ENCODE measurements at places on chromosomes 5 and 9. TPM values are rescaled to one million over a fixed set of nuclear protein-coding genes. Genes with fewer than 3 reads are reported as not detected.

Gene FAM78A
- 29.1 TPM for total RNA-seq

DNA sequence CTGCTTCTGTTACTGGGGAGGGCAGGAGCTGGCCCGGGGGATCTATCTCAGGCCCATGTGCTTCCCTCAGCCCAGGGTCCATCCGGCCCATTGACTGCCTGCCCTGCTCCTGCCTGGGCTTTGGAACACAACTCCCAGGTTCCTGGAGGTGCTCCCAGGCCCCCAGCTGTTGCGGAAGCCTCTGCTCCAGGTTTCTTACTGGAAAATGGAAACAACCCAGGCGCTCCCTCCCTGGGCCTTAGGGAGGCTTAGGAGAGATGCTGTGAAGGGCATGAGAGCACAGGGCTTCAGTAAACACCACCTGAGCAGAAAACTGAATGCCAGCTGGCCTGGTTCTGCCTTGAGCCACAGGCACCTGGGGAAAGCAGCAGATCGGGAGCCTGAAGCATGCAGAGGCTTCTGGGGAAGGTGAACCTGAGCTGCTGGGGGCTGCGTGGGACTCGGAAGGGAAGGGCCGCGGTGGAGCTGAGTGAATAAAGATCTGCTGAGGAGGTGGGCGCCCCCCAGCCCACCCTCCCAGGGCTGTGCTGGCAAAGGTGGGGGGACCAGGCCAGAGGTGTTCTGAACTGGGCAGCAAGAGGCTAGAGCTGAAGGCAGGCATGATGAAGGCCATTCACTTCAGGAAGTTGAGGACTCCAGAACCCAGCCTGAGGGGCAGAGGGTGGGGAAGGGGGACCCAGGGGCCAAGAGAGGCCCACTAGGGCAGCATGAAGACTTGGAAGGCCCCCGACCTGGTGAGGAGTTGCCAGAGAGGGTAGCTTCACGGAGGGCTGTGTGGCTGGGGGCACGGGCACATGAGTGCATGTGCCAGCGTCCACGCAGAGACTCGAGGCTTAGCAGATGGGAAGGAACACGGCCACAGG is 64.8 kb downstream of the SHB start:
- ATAC-seq = no peak

GRCh38 chr5:145947581-145947980 is 11.2 kb downstream of the SH3RF2 start:
- ATAC-seq = no peak

DNA sequence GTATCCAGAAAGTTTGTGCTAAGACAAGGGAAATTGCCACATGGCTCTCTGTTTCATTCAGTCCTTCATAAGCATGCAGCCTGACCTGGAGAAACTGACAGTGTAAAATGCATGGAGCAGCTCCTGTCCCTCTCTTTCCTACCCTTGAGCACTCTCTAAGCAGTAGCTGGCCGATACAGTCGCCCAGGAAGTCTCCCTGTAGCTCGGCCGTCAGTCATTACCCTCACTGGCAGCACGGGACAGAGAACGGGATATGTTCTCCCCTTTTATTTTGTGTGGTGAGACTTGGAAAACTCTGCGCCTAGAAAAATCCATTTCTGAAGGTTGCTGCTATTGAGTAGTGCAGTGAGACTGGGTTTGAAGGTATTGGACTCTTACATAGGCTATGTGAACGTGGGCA is 56.8 kb upstream of the KCNMB1 start:
- ATAC-seq = no peak

DNA sequence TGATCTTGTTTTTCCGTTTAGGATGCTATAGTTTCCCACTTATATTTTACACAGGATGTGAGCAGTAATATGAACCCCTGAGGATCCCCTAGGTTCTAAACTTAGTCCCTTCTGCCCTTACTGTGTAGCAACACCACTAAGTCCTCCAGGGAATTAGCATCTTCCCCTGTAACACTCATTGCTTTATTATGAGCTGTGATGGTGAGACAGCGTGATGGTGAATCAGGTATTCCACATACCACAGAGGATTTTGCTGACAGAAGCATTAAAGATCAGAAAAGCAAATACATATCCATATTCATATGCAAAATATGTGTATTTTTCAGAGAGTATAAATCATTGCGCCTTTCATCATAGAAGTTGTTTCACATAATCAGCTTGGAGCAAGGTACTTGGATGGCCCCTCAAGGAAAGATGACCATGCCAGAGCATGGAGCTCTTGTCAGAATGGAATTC is 317.0 kb downstream of the ICE1 start:
- ATAC-seq = no peak

- ATAC-seq = no peak
These were observed 81.0 kb upstream of the PALM2AKAP2 start for GRCh38 chr9:109699019-109699418.

DNA sequence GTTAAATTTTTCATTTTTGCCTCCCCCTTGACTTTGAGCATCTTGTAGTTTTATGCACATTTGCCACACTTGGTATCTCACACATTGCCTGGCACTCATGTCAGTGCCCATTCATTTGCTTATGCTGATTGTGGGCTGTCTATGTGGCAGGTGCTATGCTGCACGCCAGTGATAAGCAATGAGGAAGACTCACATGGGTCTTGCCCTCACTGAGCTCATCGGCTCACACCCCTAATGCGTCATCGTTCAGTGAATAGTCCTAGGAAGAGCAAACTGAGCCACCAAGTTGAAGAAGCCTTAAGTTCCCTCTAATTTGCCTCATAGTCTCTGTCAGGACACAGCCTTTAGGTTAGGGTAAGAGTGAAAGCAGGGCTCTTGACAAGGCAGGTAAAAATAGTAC is 209.4 kb upstream of the IL12B start:
- no peak for ATAC-seq

DNA sequence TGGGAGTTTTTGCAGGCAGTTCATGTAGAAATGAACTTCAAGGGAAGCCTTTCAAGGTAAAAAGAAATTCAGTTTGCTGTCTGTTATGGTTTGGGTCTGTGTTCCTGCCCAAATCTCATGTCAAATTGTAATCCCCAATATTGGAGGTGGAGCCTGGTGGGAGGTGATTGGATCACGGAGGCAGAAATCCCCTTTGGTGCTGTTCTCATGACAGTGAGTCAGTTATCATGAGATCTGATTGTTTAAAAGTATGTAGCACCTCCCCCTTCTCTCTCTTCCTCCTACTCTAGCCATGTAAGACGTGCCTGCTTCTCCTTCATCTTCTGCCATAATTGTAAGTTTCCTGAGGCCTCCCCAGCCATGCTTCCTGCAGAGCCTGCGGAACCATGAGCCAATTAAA is 341.4 kb downstream of the ARHGEF28 start:
- no peak for ATAC-seq

DNA sequence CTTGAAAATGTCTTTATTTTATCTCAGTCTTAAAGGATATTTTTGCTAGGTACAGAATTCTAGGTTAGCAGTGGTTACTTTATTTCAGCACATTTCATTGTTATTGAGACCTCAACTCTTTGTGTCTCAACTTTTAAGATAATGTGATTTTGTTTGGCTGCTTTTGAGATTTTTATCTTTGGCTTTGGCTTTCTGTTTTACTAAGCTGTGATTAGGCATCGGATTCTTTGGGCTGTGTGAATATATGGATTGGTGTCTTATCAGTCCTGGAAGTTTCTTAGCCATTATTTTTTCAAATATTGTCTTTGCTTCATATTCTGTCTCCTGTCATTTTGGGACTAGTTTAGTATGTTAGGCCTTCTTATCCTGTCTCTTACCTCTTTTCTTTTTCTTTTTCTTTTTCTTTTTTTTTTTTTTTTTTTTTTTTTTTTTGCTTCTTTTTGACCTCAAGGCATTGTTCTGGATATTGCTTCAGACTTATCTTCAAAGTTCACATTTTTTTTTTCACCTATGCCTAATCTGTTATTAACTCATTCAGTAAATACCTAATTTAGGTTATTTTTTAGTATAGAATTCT is 20.1 kb upstream of the APC start:
- no peak for ATAC-seq

Gene CORO2A
- total RNA-seq = 9.9 TPM

DNA sequence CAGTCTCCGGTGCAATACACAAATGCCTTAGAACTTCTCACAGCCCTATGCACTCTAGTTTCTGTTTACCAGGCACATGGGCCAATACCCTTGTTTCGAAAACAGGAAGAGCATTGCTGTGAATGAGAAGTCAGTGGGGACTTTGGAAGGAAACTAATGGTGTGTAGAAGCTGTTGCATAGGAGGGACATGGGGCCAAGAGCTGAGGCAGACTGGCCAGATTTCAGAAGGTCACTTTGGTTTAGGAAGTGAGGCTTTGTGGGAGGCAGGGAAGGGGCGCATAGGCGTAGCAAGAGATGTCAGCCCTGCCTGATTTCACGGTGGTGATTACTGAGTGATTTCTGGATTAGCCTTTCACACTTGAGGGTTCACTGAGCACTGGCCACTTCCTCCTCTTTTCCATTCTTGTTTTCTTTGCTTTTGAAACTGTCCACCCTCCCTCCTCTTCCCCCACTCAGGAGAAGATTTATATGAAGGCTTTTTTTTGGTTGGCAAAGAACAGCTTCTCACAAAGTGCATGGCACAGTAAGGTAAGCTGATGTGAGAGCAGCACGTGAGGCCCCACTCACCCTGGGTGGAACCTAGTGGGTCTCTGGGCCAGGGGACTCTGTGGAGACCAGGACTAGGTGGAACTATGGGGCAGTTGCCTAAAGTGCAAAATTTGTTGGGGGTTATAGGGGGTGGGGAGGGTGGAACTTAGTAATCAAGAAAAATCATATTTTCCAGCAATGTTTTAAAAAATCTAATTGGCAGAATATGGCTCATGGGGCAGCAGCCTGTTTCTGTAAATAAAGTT is 6.1 kb upstream of the TMEM252 start:
- no peak for ATAC-seq

GRCh38 chr5:30849931-30850710 is 343.4 kb upstream of the CDH6 start:
- no peak for ATAC-seq

- no peak for ATAC-seq
These were observed 154.3 kb upstream of the TBC1D2 start for GRCh38 chr9:98409719-98410118.

Gene FUT7
- total RNA-seq = 12.1 TPM

DNA sequence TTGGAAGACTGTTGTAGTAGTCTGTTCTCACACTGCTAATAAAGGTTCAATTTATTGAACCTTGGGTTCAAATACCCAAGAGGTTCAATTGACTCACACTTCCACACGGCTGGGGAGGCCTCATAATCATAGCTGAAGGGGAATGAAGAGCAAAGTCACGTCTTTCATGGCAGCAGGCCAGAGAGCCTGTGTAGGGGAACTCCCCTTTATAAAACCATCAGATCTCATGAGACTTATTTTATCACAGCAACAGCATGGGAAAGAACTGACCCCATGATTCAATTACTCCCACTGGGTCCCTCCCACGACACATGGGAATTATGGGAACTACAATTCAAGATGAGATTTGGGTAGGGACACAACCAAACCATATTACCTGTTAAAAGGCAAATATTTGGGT is 268.2 kb downstream of the TMEM167A start:
- ATAC-seq = peak; percentile 60

DNA sequence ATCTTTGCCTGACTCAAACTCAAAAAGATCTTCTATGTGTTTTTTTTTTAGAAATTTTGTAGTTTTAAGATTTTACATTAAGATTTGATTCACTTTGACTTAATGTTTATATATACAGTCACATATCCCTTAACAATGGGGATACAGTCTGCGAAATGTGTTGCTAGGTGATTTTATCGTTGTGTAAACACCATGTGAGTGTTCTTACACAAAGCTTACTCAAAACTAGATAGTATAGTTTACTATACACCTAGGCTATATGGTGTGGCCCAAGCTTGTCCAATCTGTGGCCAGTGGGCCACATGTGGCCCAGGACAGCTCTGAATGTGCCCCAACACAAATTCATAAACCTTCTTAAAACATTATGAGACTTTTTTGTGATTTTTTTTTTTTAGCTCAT is 131.9 kb downstream of the CWC27 start:
- no peak for ATAC-seq

DNA sequence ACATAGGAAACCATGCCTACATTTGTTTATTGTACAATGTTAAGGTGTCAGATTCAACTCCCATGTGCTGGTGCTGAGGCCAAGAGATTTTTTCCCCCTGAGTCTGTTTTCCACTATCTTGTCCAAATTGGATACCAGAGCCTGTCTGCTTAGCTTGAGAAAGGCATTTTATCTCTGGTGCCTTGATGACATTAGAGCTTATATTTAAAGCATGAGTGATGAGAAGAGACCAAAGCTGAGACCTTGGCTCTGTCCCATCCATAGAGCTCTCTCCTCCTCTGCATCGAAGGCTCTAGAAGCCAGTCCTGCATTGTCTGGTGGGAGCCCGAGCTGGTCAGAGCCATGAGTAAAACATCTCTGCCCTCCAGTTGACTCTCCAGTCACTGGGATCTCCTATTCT is 10.4 kb upstream of the PPP2CA start:
- ATAC-seq = no peak

Gene VAV2
- 7.3 TPM for total RNA-seq

Gene GABRA6
- total RNA-seq = not detected

DNA sequence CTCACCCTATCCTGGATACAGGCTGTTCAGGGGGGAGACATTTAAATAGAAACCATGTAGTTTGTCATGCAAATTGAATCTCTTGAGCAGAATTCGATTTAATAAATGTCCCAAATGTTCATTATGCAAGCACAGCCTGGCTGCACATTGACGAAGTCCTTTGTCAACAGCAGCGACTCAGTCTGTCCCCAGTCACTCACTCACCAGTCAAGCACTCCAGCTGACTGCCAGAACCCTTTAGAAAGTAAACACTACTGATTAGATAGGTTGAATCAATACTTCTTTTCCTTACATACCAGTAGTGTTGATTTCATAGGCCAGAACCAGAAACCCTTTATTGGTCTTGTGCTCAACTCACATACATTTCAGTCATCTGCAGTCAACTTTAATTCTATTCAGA is 27.5 kb downstream of the CDH6 start:
- no peak for ATAC-seq

- ATAC-seq = no peak
These were observed 126.1 kb downstream of the SEMA5A start for GRCh38 chr5:9419794-9420193.

Gene GMCL2
- total RNA-seq = not detected

All from activated T-helper 17 cell treated with anti-CD3 and anti-CD28 coated beads, Interleukin-2, amount 50 U/mL, for 72 hours (primary cell).